ENCODE measurements at places on chromosomes 1 and 21. TPM values are rescaled to one million over a fixed set of nuclear protein-coding genes. Genes with fewer than 3 reads are reported as not detected.

- no peak for DNase-seq
These were observed 96.1 kb upstream of the TARDBP start for GRCh38 chr1:10916311-10916710.

- no peak for DNase-seq
These were observed 22.7 kb downstream of the MFAP2 start for GRCh38 chr1:16957731-16958130.

- DNase-seq: no peak
These were observed 2.8 kb downstream of the HES4 start for GRCh38 chr1:996851-997712.

DNA sequence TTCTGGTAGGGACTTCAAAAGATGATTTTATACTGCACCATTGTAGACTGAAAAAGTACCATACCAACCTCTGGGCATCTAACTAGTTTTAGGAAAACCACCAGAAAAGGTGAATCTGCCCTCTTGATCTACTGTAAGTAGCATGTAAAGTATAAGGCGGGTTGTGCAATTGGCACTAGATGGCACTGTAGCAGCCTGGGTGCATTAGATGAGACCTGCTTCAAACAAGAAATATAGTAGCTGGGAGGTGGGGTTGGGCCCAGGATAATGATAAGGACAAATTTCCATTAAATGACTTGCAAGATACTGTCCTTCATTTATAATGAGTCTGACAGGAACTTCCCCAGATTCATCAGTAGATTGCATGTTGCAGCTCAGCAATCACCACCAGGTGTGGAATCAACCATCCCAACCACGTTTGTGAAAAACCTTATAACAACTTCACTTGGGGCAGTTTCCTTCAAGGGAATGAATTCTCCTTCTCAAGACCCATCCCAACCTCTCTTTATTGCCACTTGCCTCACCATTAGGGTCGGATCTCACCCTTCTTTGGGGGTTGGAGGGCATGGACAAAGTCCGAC, 37.3 kb upstream of the IL10 start:
- no peak for DNase-seq

DNA sequence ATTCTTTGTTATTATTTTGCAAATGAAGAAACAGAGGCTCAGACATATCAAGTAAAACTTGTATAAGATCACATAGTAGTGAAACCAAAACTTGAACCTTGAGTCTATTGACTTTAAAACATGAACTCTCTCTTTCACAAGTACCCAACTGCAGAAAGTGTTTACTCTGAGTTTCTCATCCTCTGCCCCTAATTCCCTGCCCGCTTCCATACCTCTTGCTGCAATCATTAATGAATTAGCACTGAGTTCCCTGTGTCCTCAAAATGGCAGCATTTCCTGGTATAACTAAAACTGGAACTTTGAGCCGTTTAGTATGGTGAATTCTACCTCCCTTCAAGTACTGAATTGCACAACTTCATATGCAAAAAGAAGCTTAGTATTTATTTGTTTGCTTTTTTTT, 147.7 kb upstream of the DNAH14 start:
- DNase-seq: no peak

GRCh38 chr1:246004301-246004700, 502.8 kb downstream of the SMYD3 start:
- no peak for DNase-seq

- DNase-seq: no peak
These were observed 81.5 kb upstream of the LPGAT1 start for GRCh38 chr1:211912038-211912437.

Gene CD5L
- total RNA-seq: not detected

Gene C1orf74
- total RNA-seq: 2.6 TPM

Gene CHODL
- 18.8 TPM for total RNA-seq

Gene ASCL5
- total RNA-seq: not detected

Gene CYP2J2
- total RNA-seq: 8.6 TPM

Gene GREM2
- 1.3 TPM for total RNA-seq
